ENCODE measurements at places on chromosomes 7 and 10.

- DNase-seq, result no peak
Observed at GRCh38 chr7:108324053-108325038, 131.9 kb downstream of the NRCAM start.

- DNase-seq, result no peak
Observed at GRCh38 chr10:125061557-125062226, 98.7 kb downstream of the CTBP2 start.

- peak; percentile 63 for DNase-seq
Observed at GRCh38 chr7:101486433-101487104, 123.9 kb downstream of the COL26A1 start.

- DNase-seq, result no peak
Observed at GRCh38 chr10:132447446-132448247, 50.6 kb downstream of the PWWP2B start.

DNA sequence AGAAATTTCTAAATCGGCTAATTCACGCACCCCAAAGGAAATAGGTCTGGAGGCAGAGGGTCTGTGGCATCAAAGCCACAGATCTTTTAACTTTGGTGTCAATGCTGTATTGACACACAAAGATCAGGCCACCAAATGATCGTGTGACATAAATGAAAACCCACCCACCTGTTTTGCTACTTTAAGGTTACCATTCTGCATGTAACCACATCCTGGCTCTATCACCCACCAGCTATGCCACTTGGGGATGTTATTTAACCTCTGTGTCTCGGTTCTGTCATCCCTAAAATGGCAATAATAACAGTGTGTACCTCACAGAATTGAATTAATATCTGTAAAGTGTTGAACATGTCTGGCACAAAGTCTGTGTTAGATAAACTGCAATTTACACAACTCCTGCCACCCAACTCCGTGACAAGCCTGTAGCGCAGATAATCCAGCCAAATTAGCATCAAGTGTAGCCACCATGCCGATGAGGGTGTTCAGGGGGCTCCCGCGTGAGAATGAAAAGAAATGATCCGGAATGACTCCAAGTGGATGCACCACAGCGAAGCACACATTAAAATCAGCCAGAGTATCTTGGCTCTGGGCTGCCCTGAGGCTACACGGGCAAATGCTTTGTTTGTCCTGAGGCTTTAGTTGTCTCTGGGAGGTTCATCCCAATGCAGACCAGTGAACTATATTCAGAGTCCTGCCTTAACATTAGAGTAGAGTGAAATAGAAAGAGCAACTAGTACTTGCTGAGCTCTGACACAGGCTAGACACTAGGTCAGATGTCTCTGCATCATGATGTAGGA, 158.4 kb upstream of the NEBL start:
- no peak for DNase-seq

DNA sequence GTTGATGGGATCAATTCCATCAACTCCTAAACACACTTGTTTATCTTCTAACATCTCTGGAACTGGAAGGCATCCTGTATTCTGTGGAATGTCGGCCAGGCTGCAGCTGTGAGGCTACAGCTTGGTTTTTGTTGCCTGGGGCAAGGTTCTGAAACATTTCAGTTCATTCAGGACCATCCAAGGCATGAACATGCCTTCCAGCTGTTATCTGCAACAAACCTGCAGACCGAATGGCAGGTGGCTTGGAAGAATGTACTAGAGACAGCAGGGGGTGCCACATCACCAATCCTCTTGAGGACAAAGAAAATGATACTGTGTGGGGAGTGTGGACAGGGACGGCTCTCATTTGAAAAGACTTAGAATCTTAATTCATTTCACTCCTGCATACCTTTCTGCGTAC, 12.4 kb downstream of the PAPOLB start:
- DNase-seq, result no peak

DNA sequence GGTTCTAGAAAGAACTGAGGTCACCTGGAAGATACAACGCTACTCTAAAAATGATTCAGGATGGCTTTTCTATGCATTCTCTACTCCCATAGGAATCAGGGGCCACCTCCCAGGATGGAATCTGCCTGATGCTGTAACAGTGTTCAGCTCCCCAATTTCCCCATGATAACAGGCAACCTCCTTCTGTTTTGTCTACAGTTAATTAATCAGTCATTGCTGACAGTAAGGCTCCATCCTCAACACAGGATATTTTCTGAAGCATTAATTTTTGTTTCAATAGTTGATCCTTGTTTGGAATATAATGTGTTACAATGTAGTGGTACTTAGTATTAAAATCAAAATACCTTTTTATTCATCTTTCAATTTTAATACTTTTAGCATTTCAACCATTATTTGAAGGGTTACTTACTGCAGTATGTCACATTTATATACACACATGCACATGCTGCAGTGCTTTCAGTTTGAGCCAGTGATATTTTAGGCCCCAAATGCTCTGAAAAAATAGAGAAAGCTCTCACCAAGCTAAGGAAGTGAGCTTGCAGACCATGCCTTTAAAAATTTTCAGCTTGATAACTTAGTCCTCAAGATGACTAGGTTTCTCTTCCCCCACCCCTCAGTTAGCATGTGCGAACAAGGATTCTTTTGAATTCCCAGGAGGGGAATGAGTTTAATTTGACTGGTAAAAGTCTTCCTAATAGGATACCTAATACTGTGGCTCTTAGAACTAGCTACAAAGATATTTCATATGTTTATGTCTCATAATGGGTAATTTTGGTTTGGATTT, 592 bp upstream of the PIK3CG start:
- no peak for DNase-seq

- DNase-seq, result no peak
Observed at GRCh38 chr10:53007527-53007842, 234.9 kb upstream of the MBL2 start.

DNA sequence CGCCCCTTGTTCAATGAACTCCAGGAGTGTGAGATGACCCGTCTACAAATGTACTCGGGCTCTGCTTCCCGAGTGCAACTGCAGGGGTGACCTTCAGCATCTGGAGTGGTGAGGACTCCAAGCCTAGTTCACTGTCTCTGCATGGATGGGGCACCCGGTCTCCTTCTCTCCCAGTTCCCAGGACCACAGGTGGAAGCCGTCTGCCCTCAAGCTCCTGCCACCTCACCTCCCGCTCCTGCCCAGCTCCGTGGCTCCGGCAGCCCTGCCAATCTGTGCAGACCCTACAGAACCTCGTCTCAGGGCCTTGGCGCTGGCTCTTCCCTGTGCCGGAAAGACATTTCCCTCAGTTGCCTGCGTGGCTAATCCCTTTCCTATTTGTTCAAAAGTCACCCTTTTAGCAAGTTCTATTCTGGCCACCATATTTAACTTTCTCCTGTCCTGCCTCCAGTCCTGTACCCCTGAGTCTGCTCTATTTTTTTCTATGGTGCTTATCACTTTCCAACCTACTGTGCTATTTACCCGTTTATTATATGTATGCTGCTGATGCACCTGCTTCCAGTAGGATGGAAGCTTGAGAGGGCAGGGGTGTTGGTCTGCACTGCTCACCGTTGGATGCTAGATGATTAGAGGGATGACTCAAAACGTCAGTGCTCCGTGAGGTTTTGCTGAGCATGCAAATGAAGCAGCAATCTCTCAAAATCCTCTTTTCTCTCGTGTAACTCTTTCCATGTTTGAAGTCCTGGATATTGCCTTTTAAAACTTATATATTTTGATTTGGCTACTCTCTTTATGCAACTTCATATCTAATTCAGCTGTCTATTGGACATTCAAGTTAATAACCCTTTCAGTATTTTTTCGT, 641.4 kb downstream of the ACTR3B start:
- DNase-seq, result no peak

GRCh38 chr10:90993340-90993739, 72.5 kb upstream of the ANKRD1 start:
- DNase-seq, result no peak

DNA sequence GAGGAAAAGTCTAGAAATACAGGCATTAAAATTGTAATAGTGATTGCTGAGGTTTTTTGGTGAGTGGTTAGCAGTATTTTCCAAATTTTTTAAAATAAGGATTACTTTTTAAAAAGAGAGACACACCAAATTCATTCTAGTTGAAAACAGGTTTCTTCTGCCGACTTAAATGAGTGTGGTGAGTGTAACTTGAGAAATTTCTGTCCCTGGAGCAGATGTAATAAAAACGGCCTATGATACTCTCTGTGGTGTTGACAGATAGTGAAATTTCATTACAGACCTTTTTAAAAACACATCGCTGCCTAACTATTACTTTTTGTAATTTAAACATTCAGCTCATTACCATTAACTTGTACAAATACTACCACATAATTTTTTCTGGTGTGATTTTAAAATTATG, 90.1 kb downstream of the CYP51A1 start:
- no peak for DNase-seq

DNA sequence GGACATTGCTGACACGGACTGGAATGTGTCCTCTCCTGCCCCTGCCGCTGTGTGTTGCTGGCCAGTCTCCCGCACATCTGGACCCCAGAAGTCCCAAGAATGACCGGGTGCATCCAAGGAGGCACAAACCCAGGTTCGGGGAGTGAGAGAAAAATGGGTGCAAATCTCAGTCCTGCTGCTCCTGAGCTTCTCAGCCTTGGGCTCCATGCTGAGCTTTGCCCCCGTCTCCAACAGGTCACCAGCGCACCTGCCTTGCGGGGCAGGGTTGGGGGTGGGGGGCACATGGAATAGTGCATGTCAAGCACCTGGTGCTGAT, 6.0 kb upstream of the NANOS1 start:
- no peak for DNase-seq

DNA sequence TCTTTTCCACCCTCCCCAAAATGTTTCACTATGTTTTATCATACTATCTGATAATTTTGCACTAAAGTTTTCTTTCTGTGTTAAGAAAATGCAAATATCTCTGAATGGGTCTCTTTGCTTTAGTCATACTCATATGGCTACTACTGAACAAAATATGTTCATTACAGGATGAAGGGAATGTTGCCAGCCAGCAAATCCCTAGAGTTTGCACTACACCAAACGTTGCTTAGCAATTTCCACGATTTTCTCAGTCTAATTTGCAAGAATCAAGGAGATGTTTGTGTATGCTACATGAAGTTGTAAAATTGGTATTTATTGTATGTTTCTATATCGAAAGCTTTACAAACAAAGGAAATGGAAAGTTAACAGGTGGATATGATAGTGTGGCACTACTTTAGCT, 10.6 kb upstream of the MAGI2 start:
- no peak for DNase-seq

DNA sequence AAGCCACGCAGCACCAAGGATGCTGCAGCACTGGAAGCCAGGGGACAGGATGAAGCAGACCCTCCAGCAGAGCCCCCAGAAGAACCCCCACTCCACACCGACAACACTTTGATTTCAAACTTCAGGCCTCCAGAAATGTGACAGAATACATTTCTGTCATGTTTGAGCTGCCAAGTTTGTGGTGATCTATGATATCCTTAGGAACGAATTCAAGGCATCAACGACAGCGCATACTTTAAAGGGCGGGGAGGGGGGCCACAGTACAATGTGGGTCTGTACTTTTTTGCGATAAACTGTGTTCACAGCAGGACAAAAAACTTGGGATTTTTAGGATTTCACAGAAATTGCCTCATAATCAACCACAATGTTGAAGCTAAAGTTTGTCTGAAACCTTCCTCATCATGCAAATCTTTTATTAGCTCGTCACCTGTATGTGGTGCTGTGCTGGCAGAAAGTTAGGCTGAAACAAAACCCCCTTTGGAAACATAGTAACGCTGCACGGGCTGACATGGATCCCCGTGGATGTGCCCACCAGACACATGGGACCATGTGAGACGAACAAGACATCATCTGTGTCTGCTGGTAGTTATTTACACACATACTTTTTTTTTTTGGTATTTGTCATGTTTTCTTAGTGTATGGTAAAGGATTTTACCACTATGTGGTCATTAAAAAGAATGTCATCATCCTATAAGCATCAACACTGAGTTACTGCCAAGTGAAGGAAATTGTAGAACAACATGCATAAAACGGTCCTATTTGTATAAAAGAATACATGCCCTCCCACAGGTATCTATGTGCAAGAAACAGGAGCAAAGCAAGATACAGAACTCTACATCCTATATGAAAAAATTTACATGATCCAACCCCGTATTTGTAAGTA, 113.3 kb upstream of the AFAP1L2 start:
- no peak for DNase-seq

DNA sequence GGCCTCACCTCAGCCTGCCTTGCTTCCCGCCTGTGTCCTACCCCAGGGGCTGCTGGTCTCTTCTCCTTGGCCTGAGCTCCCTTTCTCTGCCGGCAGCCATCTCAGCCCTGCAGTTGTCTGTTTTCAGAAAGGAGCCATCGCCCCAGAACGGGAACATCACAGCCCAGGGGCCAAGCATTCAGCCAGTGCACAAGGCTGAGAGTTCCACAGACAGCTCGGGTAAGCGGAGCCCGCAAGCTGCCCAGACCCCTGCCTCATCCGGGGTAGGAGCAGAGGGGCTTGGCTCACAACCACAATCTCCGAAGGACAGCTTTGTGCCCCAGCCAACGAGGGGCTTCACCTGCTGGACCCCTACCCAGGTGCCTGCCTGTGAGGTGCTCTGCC, 5.3 kb upstream of the DEPP1 start:
- peak; percentile 67 for DNase-seq

- DNase-seq, result no peak
Observed at GRCh38 chr7:40883826-40884225, 749.0 kb downstream of the SUGCT start.

GRCh38 chr7:81662531-81662930, 107.3 kb downstream of the HGF start:
- no peak for DNase-seq

DNA sequence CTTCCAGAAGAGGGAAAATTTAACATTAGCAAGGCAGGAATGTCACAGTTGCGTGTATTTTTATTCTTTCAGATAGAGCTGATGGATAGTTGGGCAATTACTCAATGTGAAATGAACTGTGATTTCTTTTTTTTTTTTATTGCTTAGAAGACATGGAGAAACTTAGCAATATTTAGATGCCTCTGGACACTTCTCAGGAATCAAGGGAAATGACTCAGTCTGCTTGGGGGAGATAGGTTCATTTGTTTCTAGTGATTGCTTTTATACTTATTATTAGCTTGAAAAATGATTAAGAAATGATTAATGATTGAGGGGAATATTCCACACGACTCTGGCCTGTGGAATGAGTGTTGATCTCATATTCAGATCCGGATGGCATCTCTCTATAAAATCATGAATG, 33.1 kb upstream of the TBX20 start:
- no peak for DNase-seq

- no peak for DNase-seq
Observed at GRCh38 chr10:125149036-125149679, 11.2 kb downstream of the CTBP2 start.

DNA sequence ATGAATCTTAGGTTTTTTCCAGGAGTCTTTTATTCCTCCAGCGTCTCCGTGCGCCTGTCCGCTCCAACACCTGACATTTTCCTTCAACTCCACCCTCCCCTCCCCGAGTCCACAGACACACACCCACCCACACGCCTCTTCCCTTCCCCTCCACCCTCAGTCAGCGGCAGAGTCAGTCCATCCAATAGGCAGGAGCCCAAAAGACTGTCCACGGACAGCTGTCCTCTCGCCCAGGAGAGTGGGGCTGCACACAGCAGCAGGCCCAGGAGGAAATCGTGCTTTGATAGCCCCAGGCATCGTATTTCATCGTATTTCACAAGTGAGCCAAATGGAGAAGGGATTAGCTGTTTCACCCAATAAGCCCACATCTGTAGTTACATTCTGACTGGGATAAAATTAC, 285.1 kb downstream of the ZEB1 start:
- no peak for DNase-seq
